Activated CD8-positive, alpha-beta memory T cell treated with anti-CD3 and anti-CD28 coated beads, Interleukin-2, amount 50 U/mL, for 4 hours (primary cell): ENCODE measurements at places on chromosomes 6 and 20.

- no peak for DNase-seq
These were observed 15.7 kb downstream of the HEBP2 start for GRCh38 chr6:138419766-138420165.

- no peak for DNase-seq
These were observed 79.1 kb downstream of the UTRN start for GRCh38 chr6:144364208-144364720.

- no peak for DNase-seq
These were observed 168.1 kb downstream of the CDKAL1 start for GRCh38 chr6:20702366-20702765.

DNA sequence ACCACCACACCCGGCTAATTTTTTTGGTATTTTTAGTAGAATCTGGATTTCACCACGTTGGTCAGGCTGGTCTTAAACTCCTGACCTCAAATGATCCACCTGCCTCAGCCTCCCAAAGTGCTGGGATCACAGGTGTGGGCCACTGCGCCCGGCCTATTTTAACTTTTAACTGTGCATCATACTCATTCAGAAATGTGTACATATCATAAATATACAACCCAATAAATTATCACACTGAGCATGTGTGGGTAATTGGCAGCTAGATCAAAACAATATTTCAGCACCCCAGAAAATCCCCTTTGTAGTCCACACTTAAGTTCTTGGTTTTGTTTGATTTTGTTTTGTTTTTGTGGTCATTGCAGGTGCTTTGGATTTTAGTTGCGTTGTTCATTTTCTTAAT is 228.9 kb upstream of the ZNF217 start:
- no peak for DNase-seq

- DNase-seq = no peak
These were observed 2.1 kb downstream of the TGM6 start for GRCh38 chr20:2382833-2383232.

DNA sequence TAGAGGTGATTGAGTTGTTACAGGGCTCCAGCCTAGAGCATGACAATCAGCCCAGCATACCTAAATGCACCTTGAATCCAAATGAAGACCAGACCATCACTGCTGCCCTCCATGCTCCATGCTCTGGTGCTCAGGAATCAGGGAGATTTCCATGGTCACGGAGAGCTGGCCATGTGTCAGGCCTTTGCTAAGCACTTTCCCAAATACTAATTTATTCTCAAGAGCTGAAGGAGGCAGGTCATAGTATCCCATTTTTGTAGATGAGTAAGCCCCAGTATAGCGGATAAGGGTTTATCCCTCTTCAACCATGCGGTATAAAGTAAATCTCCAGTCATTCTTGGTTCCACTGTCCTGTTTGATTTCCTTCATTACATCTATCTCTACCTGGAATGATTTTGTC is 240.8 kb downstream of the TFAP2A start:
- no peak for DNase-seq

DNA sequence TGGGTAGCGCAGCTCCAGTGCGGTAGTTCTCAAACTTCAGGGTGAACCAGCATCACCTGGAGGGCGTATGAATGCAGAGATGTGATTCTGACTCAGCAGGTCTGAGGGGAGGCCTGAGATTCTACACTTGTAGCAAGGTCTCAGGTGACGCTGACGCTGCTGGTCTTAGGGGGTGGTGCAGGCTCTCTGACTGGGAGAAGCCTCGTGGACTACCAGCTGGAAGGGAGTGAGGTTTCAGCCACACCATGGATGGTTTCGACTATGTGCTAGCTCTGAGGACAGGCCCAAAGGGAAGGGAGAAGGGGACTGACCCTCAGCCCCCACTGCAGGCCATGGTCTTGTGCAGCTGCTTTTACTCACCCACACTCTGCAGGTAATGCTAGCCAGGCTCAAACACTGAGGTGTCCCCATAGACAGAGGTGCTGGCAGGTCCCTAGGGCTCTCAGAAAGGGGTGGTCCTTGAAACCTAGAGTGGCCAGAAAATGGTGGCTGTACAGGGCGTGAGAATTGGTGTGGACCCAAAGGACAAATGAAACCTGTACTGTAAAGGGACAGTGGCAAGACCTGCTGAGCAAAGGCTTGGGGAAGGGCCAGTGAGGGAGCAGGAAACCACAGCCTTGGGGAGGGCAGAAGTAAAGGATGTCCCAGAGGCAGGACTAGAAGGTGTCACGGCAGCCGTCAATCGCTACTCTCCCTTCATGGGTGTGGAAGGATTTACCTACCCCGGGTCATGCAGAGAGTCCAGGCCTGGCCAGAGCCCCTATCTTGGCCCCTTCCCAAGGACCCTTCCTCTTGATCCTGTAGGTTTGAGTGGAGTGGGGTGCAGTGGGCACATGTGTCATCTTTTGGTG is 52.7 kb downstream of the EBF4 start:
- DNase-seq = no peak

- DNase-seq = no peak
These were observed 159.1 kb upstream of the PREP start for GRCh38 chr6:105562027-105562426.

- DNase-seq = no peak
These were observed 458.6 kb downstream of the EPM2A start for GRCh38 chr6:145276756-145277155.

DNA sequence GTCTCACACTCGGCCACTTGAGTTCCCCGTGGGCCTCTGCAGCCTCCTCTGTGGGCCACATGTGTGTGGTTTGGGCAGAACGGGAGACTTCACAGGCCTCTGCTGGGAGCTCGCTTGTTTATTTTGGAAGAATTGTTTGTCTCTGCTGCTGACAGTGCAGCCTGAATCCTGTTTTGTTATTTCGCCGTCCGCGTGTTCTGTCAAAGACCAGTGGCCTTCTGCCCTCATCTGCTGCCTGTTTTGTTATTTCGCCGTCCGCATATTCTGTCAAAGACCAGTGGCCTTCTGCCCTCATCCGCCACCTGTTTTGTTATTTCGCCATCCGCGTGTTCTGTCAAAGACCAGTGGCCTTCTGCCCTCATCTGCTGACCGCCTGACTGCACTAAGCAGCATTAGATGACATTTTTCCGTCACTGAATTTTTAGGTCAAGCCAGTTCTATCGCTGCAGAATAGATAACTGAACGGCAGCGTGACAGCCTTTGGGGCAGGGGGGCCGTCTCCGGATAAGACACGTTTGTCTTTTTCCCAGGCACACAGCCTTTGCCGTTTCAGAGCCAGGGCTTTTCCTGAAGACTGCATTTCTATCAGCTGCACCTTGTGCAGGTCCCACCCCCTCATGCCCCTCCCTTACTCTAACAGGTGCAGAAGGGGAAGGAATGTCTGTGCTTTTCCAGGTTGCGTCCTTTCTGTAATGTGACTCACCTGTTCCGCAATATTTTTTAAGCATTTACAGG is 158.5 kb upstream of the AFDN start:
- no peak for DNase-seq

DNA sequence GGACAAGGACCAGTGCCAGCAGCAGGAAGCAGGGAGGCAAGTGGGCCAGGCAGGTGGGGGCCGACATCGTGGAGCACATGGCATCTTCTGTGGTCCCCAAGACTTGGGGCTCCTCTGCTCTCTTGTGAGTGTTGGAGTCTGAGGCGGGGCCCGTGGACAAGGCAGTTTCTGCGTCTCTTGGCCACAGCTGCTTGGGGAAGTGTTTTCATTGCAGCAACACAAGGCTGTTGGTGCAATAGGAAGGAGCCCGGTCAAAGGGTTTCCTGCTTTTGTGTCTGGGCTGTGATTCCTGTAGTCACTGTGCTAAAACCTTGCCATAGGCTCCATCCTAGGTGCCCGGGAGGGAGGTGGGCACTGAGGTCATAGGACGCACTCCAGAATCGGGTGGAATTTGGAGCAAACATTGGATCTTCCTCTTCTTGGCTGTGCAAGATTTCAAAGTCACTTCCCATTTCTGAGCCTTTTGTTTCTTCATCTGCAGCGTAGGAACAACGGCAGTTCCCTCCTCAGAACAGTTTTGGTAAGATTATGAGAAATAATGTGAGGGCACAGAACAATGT is at the start of gene SIRPB2:
Gene SIRPB2 (minus strand): TSS at position 140 of the 560 bp plus-strand sequence. CDS start 61 bp downstream, at position 79.
- no peak for DNase-seq

GRCh38 chr20:54148947-54149764 is 24.6 kb downstream of the CYP24A1 start:
- no peak for DNase-seq

GRCh38 chr6:132490478-132491204 is 22.3 kb downstream of the STX7 start:
- DNase-seq = no peak

- DNase-seq = no peak
These were observed 334.9 kb downstream of the TAF4 start for GRCh38 chr20:61730631-61731362.

DNA sequence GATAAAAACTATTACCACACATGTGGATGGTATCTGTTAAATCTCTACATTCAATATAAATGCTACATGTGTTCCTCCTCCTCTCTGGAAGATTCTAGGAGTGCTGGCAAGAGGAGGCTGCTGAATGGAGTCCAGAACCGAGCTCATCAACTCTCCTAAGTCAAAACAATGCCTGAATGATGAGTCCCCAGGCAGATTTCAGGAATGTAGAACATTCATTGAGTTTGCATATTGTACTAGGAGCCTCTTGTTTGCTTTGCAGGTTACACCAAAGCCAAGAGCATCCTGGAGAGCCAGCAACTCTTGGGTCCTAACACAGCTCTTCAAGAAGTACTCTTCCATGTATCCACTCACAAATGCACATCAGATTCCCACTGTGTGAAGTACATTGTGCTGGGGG is 117.6 kb upstream of the UST start:
- no peak for DNase-seq

DNA sequence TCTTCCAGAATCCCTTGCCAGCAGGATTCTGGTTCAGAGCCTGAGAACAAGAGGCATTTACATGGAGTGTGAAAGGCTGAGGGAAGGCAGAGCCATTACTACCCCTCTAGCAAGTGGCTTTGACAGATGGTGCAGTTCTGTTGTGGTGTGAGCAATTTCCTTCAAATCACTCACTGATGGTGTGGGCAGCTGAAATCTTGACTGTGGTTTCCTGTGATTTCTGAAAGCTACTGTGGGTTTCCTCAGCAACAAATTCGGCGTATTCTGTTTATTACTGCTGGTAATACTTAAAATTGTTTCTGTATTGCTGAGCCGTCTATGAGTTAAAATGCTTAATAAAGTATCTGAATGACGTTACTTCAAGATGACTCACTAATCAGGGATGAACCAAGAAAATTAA is 181.5 kb upstream of the TCF21 start:
- DNase-seq = no peak

- DNase-seq = no peak
These were observed 77.2 kb downstream of the TMEM242 start for GRCh38 chr6:157246048-157246630.

- no peak for DNase-seq
These were observed 17.6 kb upstream of the SERPINB9 start for GRCh38 chr6:2920671-2921112.

DNA sequence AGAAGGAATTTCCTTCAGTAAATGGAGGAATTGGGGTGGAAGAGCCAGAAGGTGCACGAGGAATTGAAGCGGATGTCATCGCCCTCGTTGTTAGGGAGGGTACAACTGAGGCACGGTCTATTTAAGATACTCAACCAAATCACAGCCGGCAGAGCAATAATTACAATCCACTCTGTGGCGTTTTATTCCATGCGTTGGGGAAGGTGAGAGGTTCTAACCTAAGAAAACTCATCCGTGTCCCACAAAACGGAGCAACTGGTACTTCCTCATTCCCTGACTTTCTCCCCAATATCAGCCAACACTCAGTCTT is 802 bp upstream of the RRBP1 start:
- DNase-seq = no peak

DNA sequence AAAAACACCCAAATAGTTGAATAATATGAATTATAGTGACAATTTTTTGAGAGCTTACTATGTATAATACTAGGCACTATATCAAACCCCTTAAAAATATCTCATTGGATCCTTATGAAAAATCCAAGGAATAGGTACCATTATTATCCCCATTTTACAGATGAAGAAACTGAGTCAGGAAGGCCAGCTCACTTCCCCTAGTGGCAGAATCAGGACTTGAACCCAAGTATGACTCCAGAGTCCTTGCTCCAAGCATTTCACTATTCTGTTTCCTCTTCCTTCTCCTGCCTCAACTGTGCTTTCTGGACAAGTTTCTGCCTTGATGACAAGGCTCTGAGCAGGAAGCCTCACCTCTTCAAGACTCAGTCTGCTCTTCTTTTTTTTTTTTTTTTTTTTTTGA is 10.8 kb upstream of the PARD6B start:
- DNase-seq = no peak

- no peak for DNase-seq
These were observed 56.5 kb upstream of the RNF144B start for GRCh38 chr6:18330548-18331081.

DNA sequence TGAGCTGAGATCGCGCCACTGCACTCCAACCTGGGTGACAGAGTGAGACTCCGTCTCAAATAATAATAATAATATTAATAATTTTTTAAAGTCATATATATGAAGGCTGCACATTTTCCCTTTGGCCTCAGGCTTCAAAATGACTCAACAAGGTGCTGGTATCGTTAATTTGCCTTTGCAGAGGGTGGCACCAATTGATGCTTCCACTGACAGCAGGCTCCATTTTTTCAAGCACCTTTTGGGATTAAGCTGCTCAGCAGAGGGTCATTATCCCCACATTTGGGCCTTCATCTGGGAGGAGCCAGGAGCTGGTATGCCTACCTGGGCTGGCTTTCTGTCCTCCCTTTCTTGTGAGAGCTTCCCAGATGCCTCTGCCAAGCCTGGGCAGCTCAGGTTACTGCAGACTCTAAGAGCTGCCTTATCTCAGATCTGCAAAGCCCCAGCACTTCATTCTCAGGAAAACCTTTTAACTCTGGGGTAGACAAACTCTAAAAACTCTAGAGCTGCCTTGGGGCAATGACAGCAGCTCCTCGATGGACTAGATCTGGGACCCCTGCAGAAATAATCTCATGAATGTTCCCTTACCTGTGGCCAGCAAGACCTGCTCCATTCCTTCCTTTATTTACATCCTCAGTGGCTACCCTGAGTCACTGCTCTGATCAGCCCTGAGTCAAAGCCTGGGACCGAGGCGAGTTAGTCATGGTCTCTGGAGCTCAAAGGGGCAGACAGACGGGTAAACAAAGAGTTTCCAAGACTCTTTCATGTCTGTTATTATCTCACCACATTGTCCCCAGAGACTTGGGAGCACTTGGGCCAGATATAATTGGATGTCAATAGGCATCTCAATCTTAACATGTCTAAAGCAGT is 80.0 kb upstream of the EYA2 start:
- no peak for DNase-seq
